ENCODE measurements at places on chromosomes 16 and 17.
A peak's percentile ranks its signal among the peaks of the same experiment; 100 is the strongest.

GRCh38 chr16:67173808-67174705 is 3.7 kb downstream of the NOL3 start:
- DNase-seq: peak; percentile 80

DNA sequence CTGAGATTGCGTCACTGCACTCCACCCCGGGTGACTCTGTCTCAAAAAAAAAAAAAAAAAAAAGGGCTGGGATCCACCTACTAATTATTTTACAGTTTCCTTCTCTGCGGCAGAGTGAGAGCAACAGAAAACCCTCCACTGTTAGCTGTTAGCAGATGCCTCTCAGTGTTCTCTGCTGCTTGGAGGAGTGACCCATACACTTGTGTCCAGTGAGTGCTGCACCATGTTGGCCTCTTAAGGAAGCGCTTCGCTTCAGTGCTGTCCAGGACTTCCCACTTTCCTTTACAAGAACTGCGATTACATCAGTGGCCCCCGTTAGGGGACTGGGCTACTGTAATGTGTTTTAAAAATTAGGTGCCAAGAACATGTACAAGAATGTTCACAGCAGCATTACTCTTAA is 18.4 kb upstream of the CLEC18B start:
- no peak for DNase-seq

GRCh38 chr17:8680466-8681169 is 50.1 kb upstream of the MYH10 start:
- no peak for DNase-seq

GRCh38 chr17:33175562-33175961 is 117.5 kb downstream of the ASIC2 start:
- DNase-seq: no peak

- no peak for DNase-seq
Observed at GRCh38 chr16:81060576-81061306, 16.3 kb downstream of the C16orf46 start.

DNA sequence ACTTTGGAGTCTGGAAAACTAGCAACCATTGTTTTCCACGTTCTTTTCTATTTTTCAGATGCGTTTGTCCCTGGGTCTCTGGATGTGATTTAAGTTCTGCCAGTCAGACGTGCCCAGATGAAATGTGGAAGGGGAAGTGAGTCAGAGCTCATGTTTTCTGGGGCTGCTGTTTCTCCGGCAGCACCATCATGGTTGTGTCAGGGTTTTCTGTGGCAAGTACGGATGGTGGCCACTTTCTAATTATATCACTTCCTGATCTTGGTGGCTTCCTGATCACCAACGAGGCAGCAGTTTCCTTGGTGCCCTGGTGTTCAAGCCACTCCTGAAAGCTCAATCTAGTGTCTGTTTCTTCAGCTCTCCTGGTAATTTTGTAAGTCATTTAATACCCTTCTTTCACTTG is 31.4 kb upstream of the PMFBP1 start:
- peak; percentile 58 for DNase-seq

DNA sequence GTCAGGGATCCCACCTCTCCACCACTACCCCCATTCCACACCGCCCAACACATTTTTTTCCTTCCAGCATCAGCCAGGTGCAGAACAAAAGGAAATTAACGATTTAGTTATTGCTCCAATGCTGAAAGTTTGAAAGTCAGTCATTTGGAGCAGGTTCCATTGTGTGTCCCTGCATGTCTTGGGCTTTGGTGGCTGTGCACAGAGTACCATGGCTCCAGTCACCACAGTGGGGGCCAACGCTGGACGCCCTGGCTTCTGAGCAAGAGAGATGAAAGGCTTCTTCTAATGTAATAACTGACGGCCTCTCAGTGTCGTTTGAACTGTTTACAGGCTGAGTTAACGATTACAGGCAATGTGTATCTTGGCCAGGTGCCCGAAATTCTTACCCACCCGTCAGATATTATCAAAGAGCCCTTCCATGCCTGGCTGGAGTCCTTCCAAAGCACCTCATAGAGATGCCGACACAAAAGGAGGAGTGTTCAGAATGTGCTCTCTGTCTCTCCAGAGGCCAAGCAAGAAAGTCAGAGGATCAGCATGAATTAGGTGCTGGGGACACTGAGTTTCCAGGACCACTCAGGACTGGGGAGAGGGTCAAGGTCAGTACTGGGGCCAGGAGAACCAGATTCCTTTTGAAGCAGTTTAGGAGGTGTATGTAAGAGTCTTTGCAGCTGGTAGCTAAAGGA is 25.9 kb downstream of the RNF43 start:
- DNase-seq: no peak

GRCh38 chr16:88920618-88921590 is 54.4 kb upstream of the PABPN1L start:
- DNase-seq: no peak

GRCh38 chr17:39238311-39238972 is 12.7 kb upstream of the STAC2 start:
- DNase-seq: no peak

DNA sequence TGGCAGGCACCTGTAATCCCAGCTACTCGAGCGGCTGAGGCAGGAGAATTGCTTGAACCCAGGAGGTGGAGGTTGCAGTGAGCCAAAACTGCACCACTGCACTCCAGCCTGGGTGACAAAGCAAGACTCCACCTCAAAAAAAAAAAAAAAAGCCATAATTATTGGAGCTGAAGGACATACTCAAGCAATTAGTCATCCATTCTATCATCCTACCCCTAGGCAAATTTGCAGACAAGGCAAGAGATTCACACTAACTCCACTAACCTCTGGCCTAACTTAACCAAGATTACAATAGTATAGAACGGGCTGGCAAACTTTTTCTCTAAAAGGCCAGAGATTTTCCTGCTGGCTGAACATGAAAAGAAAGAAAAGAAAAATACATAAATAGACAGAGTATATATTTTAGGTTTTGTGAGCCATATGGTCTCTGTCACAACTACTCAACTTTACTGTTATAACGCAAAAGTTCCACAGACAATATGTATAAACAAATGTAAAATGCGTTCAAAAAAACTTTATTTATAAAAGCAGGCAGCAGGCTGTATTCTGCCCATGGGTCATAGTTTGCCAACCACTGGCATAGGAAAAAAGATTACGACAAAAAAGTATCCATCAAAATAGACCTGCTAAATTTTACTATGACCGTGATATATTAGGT is 29.7 kb downstream of the BRIP1 start:
- DNase-seq: peak; percentile 90

GRCh38 chr16:14437426-14437825 is 192.6 kb downstream of the PARN start:
- DNase-seq: no peak

DNA sequence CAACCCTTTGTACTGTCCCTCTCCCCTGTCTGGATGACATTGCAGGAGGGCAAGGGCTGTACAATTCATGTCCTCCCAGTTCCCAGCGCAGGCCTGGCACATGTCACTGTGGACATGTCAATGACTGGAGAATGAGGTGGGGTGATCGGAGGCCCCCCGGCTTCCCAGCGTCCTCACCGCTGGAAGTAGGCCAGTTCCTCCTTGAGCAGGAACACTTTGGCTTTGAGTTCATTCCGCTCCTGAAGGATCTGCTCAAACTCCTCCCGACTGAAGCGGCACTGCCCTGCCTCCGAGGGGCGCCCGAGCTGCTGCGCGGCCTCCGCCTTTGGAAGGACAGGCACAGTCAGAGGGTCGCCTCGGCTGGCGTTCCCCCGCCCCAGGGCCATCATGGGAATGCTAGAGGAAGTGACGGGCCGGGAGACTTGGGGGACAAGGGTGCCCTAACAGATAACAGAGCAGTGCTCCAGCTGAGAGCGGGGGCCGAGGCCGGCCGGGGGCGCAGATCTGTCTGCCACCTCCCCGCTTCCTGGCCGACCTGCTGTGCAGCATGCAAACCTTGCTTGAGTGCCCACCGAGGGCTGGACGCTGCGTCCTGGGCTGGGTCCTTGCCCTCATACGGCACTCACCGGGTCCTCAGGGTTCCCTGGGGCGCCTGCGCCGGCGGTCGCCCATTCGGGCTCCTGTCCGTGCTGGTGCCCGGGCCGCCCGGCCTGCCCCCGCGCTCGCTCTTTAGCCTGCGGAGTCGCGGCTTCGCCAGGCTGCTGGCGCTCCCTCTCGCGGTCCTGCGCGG is 1.3 kb downstream of the RILP start:
- peak; percentile 18 for DNase-seq

DNA sequence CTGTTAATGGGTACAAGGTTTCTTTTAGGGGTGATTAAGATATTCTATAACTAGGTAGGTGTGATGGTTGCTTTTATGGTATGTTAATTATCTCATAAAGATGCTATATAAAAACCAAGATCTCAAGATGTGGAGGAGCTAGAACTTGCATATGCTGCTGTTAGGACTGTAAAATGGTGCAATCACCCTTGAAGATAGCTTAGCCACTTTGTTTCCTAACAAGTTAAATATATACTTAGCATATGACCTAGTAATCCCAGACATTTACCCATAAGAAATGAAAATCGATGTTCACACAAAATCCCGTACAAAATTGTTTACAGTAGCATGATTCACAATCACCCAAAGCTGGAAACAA is 25.1 kb downstream of the GGA2 start:
- no peak for DNase-seq

GRCh38 chr16:78704416-78704815 is 605.0 kb downstream of the WWOX start:
- no peak for DNase-seq

DNA sequence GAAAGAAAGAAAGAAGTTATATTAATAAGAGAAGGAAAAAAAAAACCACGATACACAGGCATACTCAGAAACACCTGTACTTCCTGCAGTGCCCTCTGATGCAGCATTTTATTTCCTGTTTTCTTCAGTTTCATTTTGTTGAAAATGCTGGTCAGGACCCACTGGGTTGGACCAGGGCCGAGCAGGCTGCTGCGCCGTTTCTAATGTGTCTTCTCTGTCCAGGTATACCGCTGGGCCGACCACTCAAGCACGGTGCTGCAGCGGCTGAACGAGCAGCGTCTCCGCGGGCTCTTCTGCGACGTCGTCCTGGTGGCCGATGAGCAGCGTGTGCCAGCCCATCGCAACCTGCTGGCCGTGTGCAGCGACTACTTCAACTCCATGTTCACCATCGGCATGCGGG is 8.3 kb downstream of the KLHL36 start:
- no peak for DNase-seq

DNA sequence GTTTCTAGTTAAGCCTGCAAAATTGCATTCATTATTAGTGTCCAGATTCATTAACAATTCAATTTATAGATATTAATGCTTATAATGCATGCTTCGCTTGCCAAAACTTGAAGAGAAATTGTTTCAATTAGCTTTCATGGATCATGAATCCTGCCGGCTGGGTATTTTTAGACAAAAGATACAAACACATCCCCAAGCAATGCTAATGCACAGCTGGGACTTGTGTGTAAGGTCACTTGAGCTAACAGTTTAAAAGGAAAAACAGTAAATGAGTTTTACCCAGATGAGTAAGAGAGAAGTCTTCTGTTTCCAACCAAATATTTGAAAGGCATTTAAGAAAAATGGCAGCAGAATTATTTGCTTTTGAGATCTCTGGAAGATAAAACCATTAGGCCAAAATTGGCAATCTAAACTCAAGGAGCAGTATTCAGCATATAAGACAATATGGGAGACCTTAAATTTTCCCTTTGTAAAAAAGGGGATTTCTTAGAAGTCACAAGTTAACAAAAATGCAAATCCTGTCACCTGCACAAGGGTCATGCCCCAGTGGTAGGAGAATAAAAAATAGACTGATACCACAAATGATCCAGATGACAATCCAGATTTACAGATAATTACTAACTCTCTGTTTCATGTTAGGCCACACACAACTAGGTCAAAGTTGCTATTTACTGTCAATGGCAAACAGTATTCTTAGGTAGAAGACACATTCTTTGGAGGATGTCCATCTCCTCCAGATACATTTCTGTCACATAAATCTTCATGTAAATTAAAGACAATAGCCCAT is 418.4 kb upstream of the PMFBP1 start:
- DNase-seq: no peak

DNA sequence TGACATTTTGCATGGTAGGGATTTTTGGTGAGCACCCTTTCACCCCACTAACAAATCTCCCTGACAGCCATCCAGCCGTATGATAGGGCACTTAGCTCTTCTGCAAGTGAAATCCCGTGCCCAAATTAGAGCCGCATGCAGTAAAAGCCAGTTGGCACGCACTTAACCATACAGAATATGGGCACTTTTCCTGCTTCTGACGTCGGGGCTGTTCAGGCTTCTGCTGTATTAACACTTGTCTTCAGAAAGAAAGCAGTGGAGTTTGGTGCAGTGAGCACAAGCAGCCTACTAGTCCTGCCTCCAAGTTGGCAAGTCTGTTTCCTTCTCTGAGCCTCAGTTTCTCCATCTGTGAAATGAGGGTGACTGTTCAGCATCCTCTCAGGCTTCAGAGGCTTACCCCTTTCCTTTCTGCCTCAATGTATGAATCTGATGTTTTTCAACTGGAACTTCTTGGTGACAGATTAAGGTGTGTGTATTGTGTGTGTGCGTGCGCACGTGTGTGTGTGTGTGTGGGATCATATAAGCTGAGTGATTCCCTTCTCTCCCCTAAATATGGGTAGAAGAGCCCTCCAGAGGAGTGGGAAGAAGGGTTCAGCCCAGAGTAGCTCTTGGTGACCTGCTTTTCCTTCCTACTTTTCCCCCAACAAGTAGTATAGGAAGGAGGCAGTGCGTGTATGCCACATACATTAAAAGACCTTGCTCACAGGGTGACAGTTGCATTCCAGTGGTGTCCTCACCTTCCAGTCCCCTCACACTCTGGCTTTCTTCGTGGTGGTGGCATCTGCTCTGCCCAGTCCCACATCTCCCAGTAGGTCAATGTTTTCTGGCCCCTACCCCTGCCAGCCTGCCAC is 19.0 kb downstream of the IGF2BP1 start:
- no peak for DNase-seq

- DNase-seq: no peak
Observed at GRCh38 chr16:72588551-72588950, 416.6 kb upstream of the PMFBP1 start.

GRCh38 chr17:8079291-8080207 is 8.0 kb downstream of the ALOX12B start:
- DNase-seq: peak; percentile 26

DNA sequence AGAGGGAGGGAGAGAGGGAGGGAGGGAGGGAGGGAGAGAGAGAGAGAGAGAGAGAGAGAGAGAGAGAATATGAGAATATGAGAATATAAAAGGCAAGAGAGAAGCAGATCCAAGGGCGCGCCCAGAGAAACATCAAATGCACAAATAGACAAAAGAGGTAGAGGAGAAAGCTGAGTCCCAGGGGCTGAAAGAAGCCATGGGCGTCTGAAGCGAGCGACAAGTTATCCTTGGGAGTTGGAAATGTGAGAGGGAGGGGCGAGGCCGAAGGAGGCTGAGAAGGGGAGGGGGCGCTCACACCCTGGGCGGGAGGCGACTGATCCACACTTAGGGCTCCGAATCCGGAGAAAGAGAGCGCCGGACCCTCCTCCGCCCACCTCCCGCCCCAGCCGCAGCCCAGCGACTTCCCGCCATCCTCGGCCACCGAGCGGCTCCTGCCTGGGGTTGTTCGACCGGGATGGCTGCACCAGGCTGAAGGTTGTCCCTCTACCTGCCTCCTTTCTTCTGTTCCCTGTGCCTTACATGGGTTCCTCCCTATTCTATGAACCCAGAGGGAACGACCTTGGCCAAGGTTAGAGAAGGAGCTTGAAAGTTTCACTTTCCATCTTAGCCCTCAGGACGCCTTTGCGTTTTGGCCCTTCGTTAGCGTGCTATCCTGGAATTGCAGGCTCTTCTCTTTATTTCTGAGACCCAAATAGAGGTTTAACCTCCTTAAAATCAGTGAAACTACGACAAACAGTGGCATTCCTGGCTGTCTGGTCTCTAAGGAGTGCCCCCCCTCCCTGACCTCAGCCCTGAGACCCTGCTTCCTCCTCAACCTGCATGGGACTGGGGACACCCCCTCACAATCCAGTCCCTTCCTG is 21.2 kb upstream of the HOXB9 start:
- DNase-seq: no peak

GRCh38 chr16:85275533-85276249 is 163.4 kb upstream of the CIBAR2 start:
- DNase-seq: peak; percentile 28

All from HCEC 1CT (cell line).